ENCODE measurements at places on chromosomes 3 and 15. TPM values are rescaled to one million over a fixed set of nuclear protein-coding genes. Genes with fewer than 3 reads are reported as not detected.

Gene SST
- not detected for total RNA-seq

Gene LYZL4
- not detected for total RNA-seq

Gene ZNF710
- 5.8 TPM for total RNA-seq

Gene FRMD5
- total RNA-seq, result not detected

Gene TICRR
- not detected for total RNA-seq

Gene TRANK1
- 1.7 TPM for total RNA-seq

Gene VPS39
- 45.9 TPM for total RNA-seq

Gene SPINT1
- 0.19 TPM for total RNA-seq

- DNase-seq, result peak; percentile 39
Measured at GRCh38 chr3:159764490-159765029, 224.1 kb upstream of the IL12A start.

Gene NSMCE3
- 5.4 TPM for total RNA-seq

DNA sequence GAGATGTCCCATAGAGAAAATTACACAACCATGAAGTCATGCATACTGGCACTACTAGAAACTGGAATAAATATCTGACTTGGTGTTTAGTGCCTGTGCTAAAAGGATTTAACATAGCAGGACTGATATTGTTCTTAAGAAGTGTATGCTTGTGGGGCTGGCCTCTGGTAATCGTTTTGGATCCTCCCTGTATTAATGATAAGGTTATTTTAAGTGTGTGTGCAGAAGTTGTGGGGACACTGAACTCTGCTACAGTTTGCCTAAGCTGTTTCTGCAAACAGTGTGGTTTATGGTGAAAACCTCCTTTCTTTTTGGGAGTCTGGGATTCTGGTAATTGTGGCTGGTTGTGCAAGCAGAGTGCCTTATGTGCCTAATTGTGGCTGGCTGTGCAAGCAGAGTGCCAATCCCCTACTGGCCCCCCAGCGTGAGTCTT is 120.8 kb downstream of the CLASP2 start:
- no peak for DNase-seq

DNA sequence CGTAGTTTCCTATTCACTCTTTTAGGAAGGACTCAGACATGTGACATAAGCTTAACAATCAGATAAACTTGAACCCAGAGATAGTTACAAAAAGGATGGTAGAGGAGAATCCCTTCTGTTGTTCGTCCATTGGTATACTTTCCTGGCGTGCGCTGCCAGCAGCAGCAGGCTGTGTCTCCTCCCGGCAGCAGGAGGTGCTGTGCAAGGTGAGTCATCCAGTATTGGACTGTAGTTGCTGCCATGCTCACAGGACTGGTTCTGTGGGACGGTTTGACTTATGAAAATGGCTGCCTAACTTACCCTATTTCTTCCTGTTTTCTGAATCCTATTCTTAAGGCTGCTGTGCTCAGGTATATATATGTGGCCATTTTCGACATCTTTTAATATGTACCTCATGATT is 253.4 kb upstream of the LRRC3B start:
- no peak for DNase-seq

- DNase-seq, result no peak
Measured at GRCh38 chr3:44015170-44015569, 226.5 kb upstream of the TOPAZ1 start.

- DNase-seq, result no peak
Measured at GRCh38 chr15:78977091-78977571, 32.3 kb upstream of the CTSH start.

Gene PIERCE2
- 10.7 TPM for total RNA-seq

Gene MUC13
- total RNA-seq, result 0.13 TPM

Gene C3orf20
- not detected for total RNA-seq

Gene FOXB1
- total RNA-seq, result not detected

- no peak for DNase-seq
Measured at GRCh38 chr15:82048811-82049210, 3.0 kb upstream of the MEX3B start.

DNA sequence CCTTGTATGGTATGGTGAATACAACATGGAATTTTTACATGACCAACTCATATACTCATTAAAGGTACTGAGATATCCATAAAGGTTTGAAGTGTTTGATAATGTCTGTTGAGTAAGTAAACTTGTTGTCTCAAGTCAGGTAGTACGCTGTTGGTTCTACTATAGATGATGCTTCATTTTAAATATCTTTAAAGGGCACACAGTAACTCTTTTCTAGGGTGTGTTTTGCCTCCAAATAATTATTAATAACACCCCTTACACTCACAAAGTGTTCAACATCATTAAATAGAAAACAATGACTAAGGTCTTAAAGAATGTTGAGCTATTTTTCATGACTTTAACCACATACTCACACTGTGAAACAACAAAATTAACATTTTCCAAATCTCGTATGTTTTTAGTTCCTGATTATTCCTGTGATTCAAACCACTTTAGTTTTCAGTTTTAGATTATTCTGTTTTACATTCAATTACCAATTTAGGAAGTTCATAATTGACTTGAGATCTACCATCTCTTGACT is 220.0 kb upstream of the NANOGP8 start:
- no peak for DNase-seq

- DNase-seq, result no peak
Measured at GRCh38 chr3:160676547-160677303, at the start of gene ARL14. Gene ARL14, plus strand, starts transcription at chr3:160677160. Its CDS starts 187 bp downstream, at chr3:160677347.

Gene UCN2
- total RNA-seq, result not detected

Gene C2CD4A
- total RNA-seq, result 0.11 TPM

- no peak for DNase-seq
Measured at GRCh38 chr15:59174151-59174834, 32.4 kb upstream of the LDHAL6B start.

- no peak for DNase-seq
Measured at GRCh38 chr15:51382787-51383186, 41.3 kb downstream of the GLDN start.

- DNase-seq, result no peak
Measured at GRCh38 chr3:102113421-102114041, 264.2 kb downstream of the NFKBIZ start.

DNA sequence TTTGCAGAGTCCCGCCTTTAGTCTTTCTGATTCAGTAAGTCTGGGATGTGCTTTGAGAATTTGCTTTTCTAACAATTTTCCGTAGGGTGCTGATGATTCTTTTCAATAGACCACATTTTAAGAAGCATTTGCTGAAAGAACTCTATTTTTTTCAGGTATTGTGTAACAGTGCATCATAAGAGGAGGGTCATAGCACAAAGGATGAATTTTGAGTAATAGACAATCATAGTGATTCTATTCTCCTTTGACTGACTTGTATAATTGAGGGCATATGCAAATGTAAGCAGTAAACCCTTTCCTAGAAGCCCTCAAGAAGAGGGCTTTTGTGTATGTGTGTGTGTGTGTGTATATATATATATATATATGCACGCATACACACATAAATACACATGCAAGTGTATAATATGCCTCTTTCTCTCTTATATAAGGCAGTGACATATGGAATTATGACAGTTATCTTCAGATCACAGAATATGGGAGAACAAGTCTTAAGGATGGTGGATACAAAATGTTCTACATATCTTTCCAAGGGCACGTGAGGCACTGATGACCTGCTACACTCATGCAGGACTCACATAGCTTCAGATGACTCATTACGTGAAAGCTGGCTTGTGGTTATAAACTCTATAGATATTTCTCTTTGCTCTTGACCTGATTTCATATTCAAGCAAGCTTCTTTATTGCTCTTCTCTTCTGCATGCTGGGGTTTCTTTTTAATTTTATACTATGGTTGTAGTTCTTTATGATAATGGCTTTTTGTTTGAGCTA is 6.5 kb upstream of the PLSCR1 start:
- no peak for DNase-seq

DNA sequence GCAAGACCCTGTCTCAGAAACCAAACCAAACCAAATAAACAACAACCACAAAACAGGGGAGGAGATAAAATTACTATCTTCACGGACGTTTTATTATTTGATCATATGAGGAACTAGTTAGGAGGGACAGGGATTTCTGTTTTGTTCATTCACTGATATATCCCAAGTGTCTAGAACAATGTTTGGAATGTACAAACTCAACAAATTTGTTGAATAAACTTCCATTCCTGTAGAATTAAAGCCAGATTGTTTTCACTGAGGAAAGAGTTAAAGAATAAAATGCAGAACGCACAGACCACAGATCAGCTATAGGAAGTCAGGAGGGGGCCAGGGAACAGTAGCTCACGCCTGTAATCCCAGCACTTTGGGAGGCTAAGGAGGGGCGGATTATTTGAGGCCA is 6.5 kb upstream of the STRC start:
- no peak for DNase-seq

DNA sequence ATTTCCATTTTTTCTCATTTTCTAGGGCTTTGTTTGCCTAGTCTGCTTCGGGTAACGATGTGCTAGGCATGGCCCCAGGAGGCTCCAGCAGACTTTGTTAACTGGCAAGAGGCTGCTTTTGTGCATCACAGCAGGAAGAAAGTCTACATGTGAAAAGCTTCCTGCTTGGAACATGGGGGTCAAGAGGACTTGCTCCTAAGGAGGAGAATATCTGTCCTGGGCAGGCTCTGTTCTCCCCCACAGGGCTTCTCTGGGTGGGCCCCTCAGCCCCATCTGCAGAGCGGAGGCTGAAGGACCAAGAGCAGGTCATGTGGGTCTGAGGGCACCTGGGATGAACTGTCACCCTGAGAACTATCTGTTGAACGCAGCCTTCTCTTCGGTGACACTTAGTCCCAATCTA is 94.7 kb downstream of the CCNL1 start:
- DNase-seq, result no peak

- peak; percentile 57 for DNase-seq
Measured at GRCh38 chr3:8663177-8664061, 18.8 kb upstream of the SSUH2 start.

Measured in psoas muscle (tissue), 8 donors.